CD4-positive, alpha-beta T cell treated with Interleukin-6 for 4 hours (primary cell): ENCODE measurements at places on chromosomes 6 and 20.

DNA sequence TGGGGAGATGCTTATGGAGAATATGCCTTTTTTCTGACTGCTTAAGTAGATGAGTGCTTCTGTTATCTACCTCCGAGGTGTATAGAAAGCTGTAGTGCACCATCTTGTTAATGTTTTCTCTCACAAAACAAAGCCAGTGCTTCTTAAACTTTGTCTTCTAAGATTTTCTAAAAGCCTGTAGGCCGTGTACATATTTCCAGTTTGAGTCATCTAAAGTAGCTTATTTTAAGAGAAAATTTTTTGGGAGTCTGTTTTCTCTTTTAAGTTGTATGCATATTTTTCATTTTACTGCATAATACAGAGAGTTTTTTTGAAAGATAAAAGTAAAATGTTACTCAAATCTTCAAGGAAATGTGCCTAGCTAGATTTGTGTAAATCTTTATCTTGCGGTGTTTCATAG, 151.7 kb downstream of the GRIK2 start:
- DNase-seq: no peak

DNA sequence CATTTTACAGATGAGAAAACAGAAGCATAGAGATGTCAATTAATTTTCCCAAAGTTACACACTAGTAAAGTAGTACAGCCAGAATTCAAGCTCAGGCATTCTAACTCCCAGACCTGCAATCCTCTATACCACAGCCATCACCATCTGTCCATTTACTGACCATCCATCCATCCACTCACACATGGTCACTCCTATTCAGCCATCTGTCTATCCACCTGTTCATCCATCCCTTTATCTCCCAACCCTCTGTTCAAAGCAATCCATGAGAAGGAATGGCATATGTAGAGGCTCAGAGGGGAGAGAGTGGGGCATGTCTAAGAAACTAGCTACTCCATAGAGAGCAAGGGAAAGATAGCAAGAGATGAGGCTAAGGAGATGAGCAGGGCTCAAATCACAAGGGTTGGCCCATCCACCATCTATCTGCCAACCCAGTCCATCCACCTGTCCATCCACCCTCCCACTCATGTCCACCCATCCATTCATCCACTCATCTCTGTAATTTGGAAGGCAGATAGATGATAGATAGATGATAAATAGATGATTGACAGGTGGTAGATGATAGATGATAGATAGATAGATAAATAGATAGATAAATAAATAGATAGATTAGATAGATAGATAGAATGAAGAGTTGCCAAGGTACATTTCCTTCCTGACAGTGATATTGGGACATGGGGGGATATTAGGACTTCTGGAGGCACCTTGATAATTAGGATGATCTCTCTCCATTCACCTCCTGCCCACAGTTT, 12.2 kb upstream of the C6orf132 start:
- DNase-seq: no peak

GRCh38 chr6:45626087-45626891, 248.6 kb upstream of the SUPT3H start:
- DNase-seq: no peak

- DNase-seq: peak; percentile 20
These were observed 8.3 kb downstream of the PHF3 start for GRCh38 chr6:63643862-63644261.

DNA sequence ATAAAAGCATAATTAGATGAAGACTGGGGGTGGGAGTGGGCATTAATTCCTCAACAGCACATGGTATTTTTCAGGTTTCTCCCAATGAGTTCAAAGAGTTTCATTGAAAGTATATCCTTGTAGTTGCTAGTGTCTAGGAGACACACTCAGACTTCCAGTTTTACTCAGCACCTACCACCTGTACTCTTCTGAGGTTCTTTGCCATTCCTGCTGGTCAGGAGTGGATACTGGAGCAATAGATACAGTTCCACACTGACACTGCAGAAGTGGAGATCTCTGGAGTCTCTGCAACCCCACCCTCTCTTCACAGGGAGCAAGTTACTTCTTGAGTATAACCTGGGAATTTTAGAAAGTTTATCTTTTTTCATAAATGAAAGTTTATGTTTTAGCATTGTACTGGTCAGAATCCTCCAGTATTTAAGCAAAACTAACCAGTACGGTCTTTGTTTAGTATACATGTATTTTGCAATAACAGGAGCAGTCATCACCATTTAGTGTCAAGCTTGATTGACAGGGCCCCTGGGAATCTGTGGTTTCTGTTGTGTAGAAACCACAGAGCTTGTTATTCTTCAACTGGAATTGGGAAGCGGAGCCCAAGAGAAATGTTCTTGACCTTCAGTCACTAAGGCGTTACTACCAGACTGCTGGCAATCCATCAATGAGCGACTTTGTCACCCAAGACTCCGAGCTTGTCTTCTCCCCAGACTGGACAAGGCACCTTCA, 148.1 kb downstream of the ZDHHC14 start:
- no peak for DNase-seq
